ENCODE measurements at places on chromosomes 1 and 21.

GRCh38 chr21:31397939-31398338 is 53.9 kb upstream of the TIAM1 start:
- no peak for DNase-seq

GRCh38 chr1:94326329-94326728 is 88.9 kb upstream of the ARHGAP29 start:
- no peak for DNase-seq

DNA sequence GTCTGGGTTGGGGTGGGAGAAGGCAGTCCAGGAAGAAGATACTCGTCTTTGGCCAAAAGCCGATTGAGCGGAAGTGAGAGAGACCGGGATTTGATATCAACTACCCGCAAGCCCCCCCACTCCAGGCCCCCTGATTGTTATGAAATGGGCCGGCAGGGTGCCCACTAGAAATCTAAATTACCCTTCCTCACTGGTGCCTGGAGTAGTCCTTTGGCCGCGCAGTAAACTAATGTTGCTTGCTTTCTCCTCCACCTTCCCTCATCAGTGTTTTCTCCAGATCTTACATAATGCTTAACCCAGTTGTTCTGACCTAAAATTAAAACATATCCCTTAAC is 119.2 kb upstream of the BARHL2 start:
- no peak for DNase-seq

GRCh38 chr1:202710070-202711045 is at the start of gene SYT2:
TSS of gene SYT2 (minus strand) at chr1:202710454. CDS start at chr1:202605772, 104,682 bp downstream.
- DNase-seq = no peak

DNA sequence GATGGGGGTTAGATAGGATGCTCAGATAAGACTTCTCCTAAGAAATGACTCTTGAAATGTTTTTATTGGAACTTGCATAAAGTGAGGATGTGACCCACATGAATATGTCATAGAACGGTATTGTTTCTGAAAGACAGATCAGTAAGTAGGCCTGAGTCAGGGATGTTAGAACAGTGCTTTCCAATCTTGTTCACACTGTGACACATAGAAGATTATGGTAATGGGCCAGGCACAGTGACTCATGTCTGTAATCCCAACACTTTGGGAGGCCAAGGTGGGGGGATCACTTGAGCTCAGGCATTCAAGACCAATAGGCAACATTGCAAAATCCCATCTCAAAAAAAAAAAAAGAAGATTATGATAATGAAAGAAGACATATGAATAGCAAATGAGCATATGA is 32.9 kb downstream of the FMO4 start:
- DNase-seq = no peak

- peak; percentile 31 for DNase-seq
These were observed 211.6 kb downstream of the LMX1A start for GRCh38 chr1:165144757-165145397.

- DNase-seq = peak; percentile 99
These were observed 56.9 kb downstream of the CLSTN1 start for GRCh38 chr1:9766759-9767442.

DNA sequence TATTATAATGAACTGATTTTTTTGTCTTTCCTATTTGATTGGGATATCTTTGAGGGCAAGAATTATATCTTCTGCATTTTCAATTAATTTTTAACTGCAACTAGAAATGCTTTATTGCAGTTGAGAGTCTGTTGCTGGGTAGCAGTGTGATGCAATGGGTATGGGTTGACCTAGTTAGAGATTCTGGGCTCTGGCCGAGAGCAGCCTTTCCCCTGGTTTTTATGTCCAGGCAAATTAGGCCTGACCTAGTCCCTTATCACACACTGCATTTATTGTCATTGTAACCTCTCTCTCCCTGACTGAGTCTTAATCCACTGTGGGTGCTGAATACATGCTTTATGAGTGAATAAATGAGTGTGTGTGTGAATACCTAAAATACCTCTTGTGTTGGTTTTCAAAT is 206.4 kb upstream of the PTGFR start:
- DNase-seq = no peak

GRCh38 chr1:59695252-59695651 is 119.5 kb upstream of the HOOK1 start:
- DNase-seq = peak; percentile 15

DNA sequence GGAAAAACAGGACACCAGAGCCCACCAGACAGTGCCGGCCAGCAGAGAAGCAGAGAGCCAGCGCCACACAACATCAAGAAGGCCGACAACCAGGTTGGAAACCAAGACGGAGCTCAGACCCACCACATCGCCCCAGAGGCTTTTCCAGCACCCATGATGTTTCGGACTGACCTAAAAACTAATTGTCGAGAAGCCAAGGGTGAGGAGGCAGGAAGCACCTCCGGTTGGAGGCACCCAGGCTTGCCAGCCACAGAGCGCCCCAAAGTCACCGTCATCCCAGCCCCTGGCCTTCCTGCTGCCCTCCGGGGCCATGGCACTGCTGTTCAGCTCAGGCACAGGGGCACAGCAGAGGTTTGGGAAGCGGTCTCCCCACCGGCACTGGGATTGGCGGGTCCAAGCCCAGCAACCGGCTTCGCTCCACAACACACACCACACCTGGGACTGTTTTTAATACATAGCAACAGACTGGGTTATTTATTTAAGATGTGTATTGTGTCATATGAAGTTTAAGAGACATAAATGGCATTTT is 67.2 kb downstream of the SLC37A1 start:
- no peak for DNase-seq

GRCh38 chr1:247669225-247669624 is 10.3 kb downstream of the OR13G1 start:
- no peak for DNase-seq

DNA sequence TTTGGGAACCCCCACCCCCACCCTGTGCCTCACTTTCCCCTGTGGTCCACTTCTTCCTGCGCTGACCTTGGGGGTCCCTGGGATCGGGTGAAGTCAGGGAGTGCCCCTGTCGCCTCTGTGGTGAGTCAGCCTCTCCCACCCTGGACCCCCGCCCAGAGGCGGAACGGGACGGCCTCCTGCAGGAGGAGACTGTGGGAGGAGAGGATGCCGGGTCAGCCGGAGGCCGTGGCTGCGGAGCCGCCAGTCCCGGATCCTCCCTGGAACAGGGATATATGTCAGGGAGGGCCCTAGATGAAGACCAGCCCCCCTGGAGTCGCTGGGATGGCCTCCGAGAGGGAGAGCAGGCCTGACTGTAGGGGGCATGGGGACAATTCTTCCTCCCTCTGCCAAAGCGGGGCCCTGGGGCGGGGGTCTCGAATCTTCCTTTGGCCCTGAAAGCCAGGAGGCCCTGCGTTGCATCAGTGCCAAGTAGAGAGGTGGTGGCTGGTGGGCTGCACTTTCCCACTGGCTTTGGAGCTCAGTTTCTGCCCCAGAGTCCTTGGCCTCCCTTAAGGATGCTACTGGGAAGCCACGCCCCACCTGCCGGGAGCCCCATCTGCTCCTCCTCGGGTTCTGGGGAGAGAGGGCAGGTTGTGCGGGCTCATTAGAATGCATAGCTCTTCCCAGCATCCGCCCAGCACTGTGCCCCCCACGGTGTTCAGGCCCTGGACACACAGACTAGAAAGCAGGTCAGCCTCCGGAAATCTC is 930 bp downstream of the ARHGEF10L start:
- DNase-seq = no peak

Measured in HCEC 1CT (cell line).